Gastrocnemius medialis (tissue), 4 donors: ENCODE measurements at places on chromosomes 2 and 18. TPM values are rescaled to one million over a fixed set of nuclear protein-coding genes. Genes with fewer than 3 reads are reported as not detected.

CCDC141 gene
- total RNA-seq, result 0.85 TPM

ANKRD29 gene
- 1.0 TPM for total RNA-seq

ODC1 gene
- total RNA-seq, result 333 TPM

SUCLG1 gene
- total RNA-seq, result 96.9 TPM

GRCh38 chr2:127403460-127403859 lies 14.8 kb upstream of the PROC start:
- no peak for DNase-seq

- no peak for DNase-seq
Observed at GRCh38 chr2:42881732-42882131, 89.3 kb upstream of the HAAO start.

- DNase-seq, result no peak
Observed at GRCh38 chr2:27096748-27097297, 10.3 kb downstream of the KHK start.

DNA sequence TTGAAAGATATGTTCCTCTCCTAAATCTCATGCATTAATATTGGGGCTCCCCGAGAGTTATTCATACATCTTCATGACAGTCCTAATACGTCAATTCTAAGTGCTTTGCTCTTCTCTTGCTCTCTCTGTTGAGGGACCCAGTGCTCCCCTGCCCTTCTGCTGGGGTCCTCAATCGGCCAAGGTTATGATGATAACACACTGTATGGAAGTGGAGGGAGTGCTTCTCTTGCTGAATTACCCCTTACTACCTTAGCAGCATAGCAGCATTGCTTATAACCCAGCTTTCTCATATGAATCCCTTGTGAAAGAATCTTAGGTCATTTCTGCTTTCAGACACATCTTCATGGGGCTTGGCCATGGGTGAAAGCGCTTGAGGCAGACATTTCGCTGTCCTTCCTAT lies 43.2 kb downstream of the ITPRID2 start:
- DNase-seq, result no peak

DNA sequence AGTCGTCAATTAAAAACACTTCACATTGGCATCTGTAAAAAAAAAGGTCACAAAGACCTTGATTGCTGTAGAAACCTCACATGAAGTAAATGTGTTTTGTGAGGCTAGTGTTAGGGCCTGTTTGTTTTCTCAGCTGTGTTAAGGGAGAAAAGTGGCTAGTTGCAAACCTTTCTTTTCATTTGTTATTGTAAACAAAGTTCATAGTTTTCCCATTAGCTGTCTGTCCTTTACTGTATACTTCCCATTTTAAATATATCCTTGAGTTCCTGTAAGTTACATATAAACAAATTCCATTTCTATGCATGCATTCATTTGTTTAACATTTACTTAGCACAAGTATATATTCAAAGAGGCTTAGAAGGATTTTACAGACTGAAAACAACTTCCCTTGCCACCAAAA lies 1250.2 kb downstream of the LRP1B start:
- DNase-seq, result no peak

DNA sequence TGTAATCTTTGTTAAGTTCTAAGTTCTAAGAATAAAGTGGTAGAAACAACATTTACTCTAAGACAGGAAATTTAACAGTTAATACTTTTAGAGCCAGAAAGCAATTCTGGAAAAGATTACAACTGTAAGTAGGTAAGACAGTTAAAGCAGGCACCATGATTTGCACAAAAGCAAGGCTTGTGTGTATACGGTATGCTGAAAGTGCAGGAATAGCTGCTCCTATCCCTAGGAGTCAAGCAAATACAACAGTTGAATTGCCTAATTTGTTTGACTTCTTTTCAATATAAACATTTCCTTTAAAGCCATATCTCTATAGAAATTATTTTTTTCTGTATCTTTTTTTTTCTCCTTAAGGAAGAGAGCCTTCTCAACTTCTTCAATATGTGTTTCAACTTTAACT lies 116.4 kb downstream of the KCNJ3 start:
- no peak for DNase-seq

- DNase-seq, result no peak
Observed at GRCh38 chr2:44186810-44187209, 18.1 kb downstream of the PPM1B start.
